ENCODE measurements at places on chromosomes 4 and X.
A peak's percentile ranks its signal among the peaks of the same experiment; 100 is the strongest.

GRCh38 chr4:53785996-53786395 lies 194.7 kb upstream of the LNX1 start:
- no peak for DNase-seq

GRCh38 chr4:110840221-110840654 lies 217.4 kb upstream of the PITX2 start:
- DNase-seq, result no peak

GRCh38 chr4:184713887-184714286 lies 20.0 kb downstream of the CENPU start:
- no peak for DNase-seq

- DNase-seq, result no peak
Observed at GRCh38 chr4:82473621-82474164, 43.3 kb downstream of the ENOPH1 start.

- DNase-seq, result no peak
Observed at GRCh38 chr4:183435803-183436202, 8.6 kb upstream of the CDKN2AIP start.

- no peak for DNase-seq
Observed at GRCh38 chrX:51694254-51694653, 11.6 kb upstream of the CENPVL2 start.

GRCh38 chr4:41632481-41633073 lies 94.6 kb downstream of the LIMCH1 start:
- DNase-seq, result peak; percentile 25

DNA sequence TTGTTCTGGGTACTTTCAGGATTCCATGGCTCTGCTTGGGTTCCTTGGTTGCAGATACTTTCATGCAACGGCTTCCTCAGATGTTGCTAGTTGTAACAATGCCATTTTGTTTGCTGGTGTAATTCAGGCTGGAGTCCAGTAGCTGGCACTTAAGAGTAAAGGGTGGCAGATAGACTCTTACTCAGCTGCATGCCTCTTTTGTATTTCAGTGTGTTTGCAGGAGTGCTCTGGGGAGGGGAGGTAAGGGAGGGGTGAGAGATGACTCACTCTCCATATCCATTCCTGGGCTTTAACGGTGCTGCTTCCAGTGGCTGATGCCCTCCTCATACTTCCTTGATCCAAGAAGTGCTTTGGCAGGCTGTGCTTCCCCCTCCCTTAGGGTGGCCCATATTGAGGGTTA lies 155.2 kb downstream of the ZNF330 start:
- no peak for DNase-seq

- DNase-seq, result no peak
Observed at GRCh38 chr4:57020467-57021101, 41.9 kb downstream of the POLR2B start.

DNA sequence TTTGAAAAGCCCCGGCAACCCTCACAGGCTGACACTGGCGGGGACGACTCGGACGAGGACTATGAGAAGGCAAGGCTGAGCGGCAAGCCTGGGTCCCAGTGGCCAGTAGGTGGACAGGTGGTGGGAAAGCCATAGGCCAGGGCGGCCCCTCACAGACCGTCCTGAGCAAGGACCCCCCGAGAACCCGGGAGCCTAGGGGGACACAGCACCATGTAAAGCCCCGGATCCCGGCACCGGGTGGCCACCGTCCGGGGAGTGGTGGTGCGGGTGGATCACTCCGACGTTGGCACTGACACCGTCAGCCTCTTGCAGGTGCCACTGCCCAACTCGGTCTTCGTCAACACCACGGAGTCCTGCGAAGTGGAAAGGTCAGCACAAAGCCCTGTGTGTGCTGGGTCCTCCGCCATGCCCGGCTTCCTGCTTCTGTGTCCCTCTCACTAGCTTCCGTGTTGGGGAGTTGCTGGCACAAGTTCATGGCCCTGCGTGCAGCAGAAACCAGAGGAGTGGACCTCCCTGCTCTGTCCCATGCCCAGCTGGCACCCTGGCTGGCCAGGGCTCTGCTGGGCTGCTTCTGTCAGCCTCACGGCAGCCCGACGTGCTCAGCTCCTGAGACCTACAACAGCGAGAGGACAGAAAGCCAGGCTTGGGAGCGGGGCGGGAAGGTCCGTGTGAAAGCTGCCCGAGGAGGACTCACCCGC lies 11.9 kb upstream of the ADD1 start:
- DNase-seq, result peak; percentile 27

- DNase-seq, result no peak
Observed at GRCh38 chrX:35351795-35352483, 409.3 kb downstream of the FAM47B start.

DNA sequence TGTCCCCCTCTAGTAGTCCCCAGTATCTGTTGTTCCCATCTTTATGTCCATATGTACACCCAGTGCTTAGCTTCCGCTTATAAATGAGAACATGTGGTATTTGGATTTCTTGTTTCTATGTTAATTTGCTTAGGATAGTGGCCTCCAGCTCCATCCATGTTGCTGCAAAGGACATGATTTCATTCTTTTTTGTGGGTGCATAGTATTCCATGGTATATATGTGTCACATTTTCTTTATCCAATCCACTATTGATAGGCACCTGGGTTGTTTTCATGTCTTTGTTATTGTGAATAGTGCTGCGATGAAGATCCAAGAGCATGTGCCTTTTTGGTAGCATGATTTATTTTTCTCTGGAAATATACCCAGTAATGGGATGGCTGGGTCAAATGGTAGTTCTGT lies 6.3 kb downstream of the RAP1GDS1 start:
- DNase-seq, result no peak

DNA sequence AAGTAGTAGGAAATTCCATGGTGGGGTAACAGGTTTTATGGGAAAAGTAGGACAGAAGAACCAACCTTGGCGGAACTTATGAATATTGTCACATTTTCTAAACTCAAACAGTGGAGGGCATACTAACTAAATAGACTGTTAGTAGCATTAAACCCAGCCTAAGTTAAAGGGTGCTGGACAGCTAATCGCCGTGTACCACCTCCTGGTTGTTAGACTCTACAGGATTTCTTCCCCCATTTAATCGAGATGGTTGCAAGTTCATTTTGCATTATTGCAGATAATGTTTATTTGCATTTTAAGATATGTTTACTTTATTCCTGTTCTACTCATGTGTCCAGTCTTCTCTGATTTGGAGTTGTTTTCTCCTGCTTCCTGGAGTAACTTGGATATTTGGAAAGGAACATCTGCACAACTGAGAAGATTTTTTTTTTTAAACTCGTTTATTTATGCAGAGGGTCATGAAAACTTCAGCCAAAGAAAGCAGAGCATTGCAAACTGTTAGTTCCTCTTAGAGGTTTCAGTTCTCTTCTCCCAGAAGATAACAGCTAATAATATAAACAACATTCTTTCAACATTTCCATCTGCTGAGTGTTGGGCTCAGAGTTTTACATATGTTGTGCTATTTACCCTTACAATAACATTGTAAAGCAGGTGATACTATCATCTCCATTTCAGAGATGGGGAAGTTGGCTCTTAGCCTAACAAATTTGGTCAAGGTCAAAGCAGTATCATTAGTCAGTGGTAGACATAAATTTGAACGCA lies 51.5 kb upstream of the TBC1D9 start:
- DNase-seq, result no peak

DNA sequence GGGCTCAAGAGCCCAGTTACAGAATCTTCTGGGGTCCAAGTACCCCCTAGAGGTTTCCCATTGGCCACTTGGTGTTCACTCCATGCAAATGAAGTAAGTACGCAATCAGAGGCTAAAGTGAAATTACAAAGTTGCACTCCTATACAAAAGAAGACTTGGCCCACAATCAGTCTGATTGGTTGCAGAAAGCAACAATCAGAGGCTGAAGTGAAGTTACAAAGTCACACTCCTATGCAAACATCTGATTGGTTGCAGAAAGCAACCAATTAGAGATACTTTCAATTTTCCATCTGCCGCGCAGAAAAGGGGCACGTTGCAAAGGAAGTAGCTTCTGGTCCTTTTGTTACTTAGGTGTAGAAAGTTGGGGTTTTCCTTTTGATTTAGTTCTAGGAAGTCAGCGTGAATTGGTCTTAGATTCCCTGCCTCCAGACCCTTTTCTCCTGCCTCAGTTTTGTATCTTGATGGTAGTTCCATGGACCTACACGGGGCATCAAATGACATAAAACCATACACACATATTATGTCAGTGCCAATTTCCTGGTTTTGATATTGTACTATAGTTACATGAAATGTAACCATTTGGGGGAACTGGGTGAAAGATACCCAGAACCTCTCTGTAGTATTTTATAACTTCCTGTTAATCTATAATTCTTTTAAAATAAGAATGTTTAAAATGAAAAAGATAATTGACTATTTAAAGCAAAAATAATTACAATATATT lies 12.4 kb upstream of the PIN4 start:
- no peak for DNase-seq

DNA sequence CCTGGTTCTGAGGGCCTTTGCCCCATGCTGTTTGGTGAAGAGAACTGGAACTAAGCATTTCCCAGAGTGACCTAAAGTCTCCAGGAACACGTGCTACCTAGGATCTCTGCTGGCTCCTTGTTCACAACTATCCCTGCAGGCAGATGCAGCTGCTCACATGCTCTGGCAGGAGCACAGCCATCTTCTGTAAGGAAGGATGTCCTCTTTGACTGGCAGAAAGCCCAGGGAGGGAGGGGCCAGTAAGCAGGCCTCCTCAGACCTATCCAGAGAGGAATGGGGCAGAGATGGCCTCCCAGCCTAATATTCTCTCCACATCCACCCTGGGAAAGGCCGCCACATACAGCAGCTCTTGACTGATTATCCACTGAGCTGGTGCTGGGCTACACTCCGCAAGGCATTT lies 142.8 kb upstream of the EOLA2 start:
- no peak for DNase-seq

- peak; percentile 25 for DNase-seq
Observed at GRCh38 chrX:4547213-4547836, 833.9 kb upstream of the PRKX start.

DNA sequence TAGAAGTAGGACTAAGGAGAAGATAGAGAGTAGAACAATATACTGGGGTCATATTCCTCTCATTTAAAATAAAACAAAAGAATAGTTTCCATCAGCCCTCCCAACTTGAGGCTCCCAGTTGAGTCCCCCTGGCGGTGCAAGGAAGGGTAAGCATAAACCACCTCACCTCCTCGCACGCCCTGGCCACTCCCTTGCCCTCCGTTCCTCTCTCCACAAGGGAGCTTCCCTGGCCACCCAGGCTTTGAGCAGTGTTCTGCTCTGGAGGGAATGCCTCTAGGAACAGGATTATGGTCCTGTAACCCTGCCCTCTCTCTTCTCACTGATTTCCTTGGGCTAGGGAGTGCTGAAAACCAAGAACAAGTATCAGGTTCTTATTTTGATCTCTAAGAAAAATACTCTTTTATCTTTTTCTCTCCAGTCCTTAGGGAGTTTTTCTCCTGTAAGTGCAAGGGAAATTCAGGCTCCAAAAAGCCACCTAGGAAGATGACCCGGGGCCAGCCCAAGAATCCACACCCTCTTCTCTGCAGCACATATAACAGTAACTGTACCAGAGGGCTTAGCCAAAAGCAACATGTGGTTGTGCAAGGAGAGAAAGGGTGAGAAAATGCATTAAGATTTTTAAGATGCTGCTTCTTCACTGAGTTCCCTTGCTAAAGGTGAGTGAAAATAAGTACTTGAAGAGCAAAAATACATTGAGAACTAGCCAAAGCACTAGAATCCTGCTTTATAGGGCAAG lies 69.9 kb downstream of the USP38 start:
- DNase-seq, result no peak

GRCh38 chr4:186772936-186773487 lies 49.4 kb upstream of the FAT1 start:
- DNase-seq, result no peak

DNA sequence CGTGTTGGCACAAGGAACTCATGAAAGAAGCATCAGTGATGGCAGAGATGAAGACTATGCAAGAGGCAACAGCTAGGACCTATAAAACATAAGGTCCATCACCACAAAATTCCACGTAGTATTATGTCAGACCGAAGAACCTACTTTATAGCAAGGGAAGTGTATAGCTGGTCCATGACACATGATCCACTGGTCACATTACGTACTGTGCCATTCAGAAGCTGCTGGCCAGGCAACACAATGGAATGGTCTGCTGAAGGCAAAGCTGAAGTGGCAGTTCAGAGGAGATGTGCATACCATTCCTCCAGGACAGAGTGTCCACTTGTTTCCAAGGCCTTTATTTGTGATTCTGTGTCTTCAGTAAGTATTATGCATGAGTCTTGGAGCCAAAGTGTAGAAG lies 215.5 kb upstream of the UGT8 start:
- no peak for DNase-seq

GRCh38 chr4:7623468-7623867 lies 188.7 kb upstream of the PSAPL1 start:
- DNase-seq, result no peak

DNA sequence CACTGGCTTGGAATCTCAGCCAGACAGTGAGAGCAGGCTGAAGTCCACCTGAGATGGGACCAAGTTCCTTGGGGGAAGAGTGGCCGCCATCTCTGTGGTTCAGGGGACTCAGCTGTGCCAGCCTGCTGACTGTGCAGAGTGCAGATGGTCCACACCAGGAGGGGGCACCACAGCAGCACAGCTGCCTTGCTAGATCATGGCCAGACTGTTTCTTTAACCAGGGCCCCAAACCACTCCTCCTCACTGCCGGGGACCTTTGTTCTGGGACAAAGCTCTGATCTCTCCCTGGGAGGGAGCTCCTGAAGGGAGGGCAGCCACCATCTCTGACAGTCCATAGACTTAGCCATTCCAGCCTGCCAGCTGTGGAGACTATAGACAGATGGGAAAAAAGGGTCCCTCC lies 2189.6 kb downstream of the PCDH7 start:
- DNase-seq, result no peak

GRCh38 chrX:7050271-7050670 lies 97.2 kb upstream of the STS start:
- no peak for DNase-seq

DNA sequence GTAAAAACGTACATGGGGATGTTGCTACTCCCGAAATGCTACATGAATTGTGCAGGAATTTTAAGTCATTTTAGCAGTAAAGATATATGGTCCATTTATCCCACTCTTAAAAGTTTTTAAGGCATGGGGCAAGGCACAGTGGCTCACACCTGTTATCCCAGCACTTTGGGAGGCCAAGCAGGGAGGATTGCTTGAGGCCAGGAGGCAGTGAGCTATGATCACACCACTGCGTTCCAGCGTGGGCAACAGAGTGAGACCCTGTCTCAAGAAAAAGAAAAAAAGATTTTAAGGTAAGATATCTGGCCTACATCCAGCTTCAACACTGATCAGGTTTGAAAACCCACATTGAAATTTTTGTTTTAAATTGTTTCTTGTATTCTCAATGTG lies 1.2 kb upstream of the SEC24D start:
- no peak for DNase-seq

DNA sequence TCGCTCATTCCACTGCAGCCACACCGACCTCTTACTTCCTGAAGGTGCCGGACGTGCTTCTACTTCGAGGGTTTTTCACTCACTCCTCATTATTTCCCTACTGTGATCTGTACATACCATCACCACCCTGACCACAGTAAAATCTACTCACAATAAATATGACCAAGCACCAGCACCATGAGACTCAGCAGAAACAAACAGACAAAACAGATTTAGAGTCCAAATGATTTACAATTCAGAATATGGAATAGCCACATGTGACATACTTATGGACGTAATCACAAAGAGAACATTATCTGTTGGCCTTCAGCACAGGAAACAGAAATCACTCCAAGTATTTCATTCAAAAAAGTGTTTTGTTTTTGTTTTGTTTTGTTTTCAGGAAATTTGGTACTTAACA lies 16.1 kb upstream of the KLB start:
- no peak for DNase-seq

GRCh38 chr4:179095585-179096221 lies 1653.5 kb upstream of the AGA start:
- no peak for DNase-seq

GRCh38 chr4:2832309-2832980 lies 11.2 kb upstream of the ADD1 start:
- DNase-seq, result peak; percentile 9

GRCh38 chrX:118536204-118536603 lies 40.6 kb downstream of the DOCK11 start:
- DNase-seq, result no peak

All from left ventricle myocardium superior (tissue), 1 donor.